ENCODE measurements at places on chromosomes 3 and 15.

DNA sequence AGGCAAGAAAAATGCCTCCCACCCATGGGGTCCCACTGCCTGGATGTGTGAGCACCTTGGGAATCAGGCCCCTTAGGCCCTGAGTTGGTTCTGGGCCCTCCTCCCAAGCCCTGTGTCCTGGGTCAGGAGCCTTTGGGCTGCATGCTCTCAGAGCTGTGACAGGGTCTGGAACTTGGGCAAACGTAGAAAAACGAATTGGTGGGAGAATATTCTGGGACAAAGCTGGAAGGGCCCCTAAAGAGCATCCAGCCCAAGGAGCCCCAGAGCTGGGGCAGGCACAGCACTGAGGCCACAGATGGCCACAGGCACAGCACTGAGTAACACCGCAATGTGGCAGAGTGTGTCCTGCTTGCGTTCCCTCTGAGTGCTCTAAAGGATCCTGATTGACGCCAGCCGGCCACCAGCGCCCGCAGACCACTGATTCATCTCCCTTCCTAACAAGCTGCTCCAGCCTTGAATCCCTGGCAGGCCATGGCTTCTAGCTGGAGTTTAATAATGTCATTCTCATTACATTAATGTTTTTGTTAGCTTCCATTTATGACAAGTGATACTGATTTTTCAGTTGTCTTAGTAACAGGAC, 18.6 kb upstream of the SEC13 start:
- DNase-seq = no peak

GRCh38 chr3:57961177-57961827, 46.9 kb upstream of the FLNB start:
- DNase-seq = no peak

DNA sequence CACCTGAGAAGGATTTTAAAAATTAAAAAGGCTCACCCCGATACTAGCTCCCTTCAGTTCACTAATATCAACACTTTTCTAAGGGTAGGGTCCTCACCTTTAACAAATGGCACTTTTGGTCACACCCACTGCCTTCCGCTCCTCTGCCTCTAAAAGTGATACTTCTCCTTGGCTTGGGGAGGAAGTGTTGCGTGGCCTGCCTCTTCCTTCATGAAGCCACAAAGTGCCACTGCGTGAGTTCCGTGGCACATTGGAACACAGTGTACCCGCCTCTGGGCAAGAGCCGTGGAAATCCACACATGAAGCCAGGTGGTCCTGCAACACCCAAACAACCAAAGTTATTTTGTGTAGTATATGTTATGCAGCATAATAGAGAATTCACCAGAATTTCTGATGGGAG, 3.9 kb downstream of the B4GALT4 start:
- no peak for DNase-seq

DNA sequence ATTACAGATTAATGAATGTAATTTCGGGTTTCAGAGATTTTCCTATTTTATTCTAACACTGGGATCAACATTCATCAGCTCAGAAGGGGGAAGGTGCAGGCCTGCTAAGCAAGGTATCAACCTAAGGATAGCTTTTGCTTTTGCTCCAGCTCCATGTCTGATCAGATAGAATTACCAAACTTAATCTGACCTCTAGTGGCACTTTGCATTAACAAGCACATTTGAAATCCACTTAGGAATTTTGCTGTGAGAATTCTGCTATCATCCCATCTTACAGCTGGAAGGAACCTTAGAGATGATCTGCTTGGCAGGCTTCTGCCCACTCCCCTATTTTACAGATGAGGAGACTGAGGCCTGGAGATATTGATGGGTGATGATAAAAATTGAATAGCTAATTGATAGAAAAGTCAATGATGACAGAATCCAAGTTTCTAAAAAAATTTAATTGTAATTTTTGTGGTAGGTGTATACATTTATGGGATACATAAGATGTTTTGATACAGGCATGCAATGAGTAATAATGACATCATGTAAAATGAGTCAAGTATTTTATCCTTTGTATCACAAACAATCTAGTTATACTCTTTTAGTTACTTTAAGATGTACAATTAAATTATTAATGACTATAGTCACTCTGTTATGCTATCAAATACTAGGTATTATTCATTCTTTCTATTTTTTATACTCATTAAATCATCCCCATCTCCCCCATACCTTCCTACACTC, 209.2 kb upstream of the ZPLD1 start:
- no peak for DNase-seq

- DNase-seq = no peak
Observed at GRCh38 chr15:71752128-71752527, 58.2 kb upstream of the NR2E3 start.

DNA sequence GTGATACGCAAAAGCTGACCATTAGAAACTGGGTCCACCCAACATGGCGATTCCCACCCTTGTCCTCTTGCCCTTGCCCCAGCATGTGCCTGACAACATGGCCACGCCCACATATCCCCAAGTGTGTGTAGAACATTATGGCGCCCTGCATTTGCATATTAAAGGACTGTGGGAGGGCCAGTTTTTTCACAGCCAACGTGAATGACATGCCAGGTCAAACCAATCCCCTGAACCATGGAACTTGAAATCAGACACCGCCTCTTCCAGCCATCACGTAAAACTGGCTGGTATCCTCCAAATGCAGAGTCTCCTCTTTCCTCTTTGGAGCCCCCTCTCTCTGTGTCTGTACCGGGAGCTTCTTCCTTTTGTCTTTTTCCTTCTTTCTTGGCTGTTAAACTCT, 156.7 kb upstream of the EPHA6 start:
- DNase-seq = no peak

Measured in central memory CD8-positive, alpha-beta T cell (primary cell).